ENCODE measurements at places on chromosomes 2 and 18.

- DNase-seq, result no peak
These were observed 300.9 kb upstream of the FBXO11 start for GRCh38 chr2:48207201-48207641.

DNA sequence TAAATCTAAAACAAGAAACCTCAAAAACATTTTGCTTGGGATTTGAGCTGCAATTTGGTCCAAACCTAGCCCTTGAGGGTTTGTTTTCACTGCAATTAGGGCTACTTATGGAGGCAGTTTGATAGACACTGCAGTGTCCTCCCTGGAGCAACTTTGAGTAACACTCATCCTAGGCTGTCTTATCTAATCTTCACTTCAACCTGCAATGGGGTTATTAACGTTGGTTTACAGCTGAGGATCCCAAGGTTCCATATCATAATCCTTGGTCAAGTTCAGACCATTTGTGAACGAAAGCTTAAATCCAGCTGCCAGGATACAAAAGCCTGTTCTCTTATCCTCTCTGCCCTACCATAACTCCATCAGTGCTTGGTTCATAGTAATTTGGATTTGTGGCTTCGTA, 2.5 kb downstream of the ANXA4 start:
- DNase-seq, result no peak

- DNase-seq, result no peak
These were observed 58.9 kb upstream of the TEX51 start for GRCh38 chr2:126839796-126840195.

GRCh38 chr18:3526421-3527354, 76.7 kb downstream of the TGIF1 start:
- DNase-seq, result no peak

DNA sequence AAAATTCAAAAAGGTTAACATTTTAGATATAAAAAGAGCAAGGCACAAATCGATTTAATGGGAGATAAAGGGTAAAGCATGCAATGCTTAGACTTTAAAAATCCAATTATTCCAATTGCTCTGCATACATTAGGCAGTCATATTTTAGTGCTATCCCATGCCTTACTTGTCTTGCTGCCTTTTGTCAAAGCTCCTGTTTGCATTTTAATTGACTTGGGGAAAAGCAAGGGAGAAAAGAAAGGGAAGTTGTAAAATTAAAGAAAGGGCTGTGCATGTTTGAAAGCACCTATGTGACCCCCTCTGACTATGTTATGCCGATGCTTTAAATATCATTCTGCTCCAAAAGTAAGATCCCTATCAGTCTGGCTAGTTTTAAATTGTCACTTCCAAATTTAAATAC, 193.7 kb upstream of the VWC2L start:
- DNase-seq, result no peak

- no peak for DNase-seq
These were observed 593 bp upstream of the SDC1 start for GRCh38 chr2:20225294-20226151.

GRCh38 chr2:106104332-106105062, 89.6 kb downstream of the UXS1 start:
- DNase-seq, result no peak

DNA sequence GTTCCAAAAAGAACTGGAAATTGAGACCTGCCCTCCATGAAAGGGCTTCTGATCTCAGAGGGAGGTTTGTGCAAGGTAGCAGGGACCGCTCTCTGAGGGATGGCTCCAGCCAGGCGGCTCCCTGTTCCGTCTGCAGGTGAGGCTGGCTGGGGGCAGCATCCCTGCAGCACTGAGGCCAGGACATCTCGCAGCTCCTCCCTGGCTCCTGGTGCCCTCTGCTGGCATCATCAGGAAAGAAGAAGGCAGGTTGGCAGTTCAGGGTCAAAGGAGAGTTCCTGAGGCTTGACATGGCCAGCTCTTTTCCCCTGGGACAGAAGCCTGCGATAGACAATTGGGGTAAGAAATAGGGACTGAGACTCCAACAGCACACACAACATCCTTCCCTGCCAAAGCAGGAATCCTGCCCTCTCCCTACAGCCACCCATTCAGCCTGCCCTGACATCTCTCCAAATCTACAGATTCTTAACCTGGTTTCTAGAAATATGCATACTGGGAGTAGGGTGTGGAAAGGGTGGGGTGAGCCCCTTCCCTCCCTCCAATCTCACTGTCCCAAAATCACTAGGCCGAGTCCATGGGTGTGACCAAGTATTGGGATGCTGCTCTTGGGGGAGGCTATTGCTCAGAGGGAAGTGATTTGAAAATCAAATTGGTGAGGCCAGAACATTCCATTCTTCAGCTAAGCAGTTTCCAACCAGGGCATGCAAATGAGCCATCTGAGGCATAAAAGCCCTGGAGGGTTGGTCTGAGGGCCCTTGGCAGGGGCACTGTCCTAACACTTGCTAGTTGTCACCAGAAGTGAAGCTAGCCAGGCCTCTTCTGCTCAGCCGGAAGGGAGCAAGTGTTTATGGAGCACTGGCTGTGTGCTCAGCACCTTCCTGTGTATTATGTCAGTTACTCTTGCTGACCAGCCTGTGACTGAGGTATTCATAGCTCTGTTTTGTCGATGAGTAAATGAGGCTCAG, 185.4 kb downstream of the TFCP2L1 start:
- no peak for DNase-seq

DNA sequence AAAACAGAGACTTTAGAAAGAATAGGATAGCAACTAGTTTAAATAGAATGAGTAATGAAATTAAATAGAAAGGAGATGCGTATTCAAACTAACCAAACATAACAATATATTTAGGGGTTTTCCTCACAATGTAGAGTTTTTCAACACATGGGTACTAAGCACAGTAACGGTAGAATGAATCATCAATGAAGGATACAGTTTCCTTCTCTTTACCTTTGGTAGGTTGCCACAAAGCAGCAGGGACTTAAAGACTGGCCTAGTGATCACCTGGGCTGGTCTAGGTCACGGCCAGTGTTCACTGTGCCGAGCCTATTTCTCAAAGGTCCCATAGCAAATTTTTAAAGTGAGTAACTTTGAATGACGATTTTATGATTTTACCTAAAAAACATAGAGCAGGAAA, 311.7 kb downstream of the XIRP2 start:
- DNase-seq, result no peak

DNA sequence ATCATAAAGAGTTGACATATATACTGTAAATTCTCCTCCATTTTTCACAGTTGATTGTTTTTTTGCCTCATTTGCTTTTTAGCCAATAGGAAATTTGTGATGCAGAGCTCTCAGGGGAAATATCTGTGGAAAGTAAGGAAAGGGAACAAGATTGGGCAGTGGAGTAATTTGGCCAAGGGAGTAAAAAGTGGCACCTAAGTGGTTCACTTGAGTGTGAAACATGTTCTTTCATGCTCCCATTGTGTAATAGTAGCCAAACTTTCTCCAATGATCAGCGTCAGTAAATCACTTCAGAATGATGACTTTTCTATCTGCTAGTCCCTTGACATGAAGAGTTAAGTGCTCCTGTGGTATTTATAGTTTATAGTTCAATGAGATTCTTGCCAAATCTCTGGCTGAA, 141.9 kb upstream of the KCNJ3 start:
- no peak for DNase-seq

- no peak for DNase-seq
These were observed 8.9 kb downstream of the HJURP start for GRCh38 chr2:233845301-233846060.

- DNase-seq, result no peak
These were observed 21.4 kb upstream of the MGAT5 start for GRCh38 chr2:134232461-134232860.

GRCh38 chr2:174577967-174578589, 19.5 kb downstream of the WIPF1 start:
- no peak for DNase-seq

- DNase-seq, result no peak
These were observed 87.9 kb upstream of the ATG16L1 start for GRCh38 chr2:233163486-233164103.

GRCh38 chr2:1117569-1117968, 166.9 kb downstream of the SNTG2 start:
- no peak for DNase-seq

- no peak for DNase-seq
These were observed 19.8 kb upstream of the BZW1 start for GRCh38 chr2:200791905-200792304.

DNA sequence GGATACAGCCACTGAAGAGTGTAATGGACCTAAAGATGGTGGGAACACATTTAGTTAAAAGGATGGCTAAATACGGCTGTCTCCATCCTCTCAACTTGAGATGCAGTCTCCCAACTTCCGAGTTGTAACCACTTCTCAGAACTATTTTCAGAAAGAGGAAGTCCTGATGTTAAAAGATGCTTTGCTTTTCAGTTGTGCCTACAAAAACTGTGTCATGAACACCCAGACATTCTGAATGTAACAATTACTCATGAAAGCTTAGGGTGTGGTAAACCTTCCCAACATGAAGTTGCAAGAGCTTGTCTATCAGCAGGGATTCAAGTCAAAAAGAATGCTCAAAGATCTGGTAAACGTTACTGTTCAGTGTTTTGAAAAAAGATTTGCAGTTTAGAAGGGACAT, 147.9 kb downstream of the DOCK10 start:
- DNase-seq, result no peak

DNA sequence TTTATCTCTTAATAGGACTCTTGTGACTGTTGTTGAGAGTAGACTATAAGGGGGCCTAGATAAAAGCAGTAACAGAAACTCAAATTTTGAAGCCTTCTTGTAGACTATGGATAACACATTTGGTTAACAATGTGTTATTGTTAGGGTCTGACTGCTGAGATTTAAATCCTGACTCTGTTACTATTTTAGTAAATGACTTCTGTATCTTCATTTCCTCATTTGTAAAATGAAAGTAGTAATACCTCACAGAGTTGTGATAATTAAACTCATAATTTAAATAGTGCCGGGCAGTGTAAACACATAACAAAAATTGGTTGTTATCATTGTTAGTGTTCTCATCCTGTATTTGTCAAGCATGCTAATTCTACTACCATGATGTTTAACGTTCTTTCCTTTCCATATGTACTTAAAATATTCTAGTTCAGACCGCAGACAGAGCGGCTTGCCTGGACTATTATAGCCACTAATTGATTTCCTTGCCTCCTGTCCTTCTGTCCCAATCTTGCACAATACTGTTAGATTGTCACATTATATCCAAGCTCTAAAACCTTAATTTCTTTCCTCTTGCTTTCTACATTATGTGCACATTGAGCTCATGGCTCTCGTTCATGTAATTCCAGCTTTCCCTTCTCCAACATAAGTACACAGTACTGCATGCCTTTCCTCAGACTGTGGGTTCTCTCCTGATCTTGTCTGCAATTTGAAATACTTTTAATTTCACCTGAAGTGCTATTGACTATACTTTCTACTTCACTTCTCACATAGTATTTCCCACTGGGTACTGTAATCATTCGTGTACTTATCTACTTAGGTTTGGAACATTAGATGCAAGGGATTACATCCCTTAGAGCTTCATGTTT, 48.4 kb downstream of the RBBP8 start:
- DNase-seq, result no peak

DNA sequence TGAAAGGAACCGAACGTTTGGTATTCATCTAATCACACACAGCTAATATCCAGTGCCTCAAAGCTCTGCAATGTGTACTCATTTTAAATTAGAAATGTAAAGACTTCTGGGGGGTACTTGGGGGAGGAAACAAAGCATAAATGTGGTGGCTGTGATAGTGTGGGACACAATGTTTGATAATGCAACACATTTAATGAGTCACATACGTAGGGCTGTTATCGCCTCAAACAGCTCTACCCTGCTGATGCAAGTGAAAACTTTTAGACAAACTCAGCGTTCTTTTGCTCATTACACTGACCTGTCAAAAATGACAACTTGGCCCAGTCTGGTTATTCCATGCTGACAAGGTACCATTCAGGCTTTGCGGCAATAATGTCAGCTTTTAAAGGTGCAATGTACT, 1227.1 kb upstream of the CELF4 start:
- DNase-seq, result no peak

- DNase-seq, result no peak
These were observed 41.3 kb downstream of the FSHR start for GRCh38 chr2:49113046-49113445.

DNA sequence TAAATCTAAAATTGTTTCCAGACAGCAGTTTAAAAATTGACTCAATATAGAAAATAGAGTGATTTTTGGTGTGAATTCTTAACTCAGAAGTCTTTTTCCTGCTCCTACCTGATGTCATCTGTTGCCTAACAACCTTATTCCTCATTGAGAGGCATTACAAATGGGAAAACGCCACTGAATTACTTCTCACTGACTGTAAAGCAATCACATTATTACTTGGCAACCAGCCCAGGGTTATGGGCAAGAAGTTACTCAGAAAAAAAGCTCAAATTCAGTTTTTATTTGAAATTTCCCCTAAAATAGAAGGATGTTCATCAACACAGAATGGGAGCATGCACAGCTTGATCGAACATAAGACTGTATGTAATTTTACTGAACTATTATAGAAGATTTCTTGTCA, 201.8 kb upstream of the GULP1 start:
- no peak for DNase-seq

DNA sequence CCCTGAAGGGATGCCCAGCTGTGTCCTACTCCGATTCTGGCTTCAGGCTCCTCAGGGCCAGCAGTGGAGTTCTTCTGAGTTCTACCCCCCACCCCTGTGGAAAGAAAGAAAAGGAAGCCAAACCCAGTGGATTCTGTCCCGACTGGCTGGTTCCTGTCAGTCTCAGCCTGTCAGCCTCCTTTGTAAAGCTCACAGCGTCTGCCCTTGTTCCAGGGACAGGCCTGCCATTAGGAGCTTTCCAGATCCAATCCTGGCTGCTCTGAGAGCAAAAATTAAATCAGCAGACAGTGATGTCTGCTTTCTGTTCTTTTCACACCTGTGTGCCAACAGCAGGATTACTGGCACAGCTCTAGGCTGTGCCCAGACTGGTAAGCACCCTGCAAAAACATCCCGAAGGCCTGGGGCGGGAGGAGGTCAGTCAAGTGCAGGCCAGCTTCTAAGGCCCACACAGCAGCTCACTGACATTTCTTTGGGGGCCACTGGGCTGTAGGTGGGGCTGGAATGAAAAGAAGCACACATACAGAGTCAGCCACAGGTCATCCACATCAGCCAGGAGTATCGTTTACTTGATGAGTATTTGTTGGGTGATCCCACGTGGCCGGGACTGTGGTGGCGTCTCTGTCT, 69.1 kb downstream of the EHD3 start:
- no peak for DNase-seq

- DNase-seq, result no peak
These were observed 317.1 kb downstream of the MYCN start for GRCh38 chr2:16257322-16258028.
